ENCODE measurements at places on chromosomes 3 and 15. TPM values are rescaled to one million over a fixed set of nuclear protein-coding genes. Genes with fewer than 3 reads are reported as not detected.

DNA sequence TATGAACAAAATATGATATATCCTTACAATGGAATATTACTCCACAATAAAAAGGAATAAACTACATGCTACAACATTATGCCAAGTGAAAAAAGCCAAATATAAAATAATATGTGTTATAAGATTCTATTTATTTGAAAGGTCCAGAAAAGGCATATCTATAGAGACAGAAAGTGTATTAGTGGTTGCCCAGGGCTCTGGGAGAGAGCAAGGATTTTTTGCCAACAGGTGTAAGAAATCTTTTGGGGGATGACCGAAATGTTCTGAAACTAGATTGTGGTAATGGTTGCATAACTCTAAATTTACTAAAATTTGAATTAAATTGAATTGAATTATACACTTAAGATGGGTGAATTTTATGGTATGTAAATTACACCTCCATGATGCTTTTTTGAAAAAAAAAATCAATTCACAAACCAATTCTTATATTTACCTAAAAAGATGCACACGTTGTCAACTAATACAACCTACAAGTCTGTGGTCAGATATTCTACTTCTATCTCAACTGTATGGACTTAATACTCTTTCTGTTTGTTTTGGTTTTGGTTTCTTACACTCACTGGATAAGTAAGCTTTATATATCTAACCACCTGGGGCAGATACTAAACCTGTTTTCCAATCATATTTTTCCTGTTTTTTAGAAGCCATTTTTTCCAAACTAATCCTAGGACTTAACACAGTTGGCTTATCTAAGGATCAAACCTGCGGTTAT, 75.8 kb downstream of the FBN1 start:
- no peak overlapping the region for H3K27ac ChIP-seq
- no peak for DNase-seq
- no peaks in the 10 kb centered on the region for H3K36me3 ChIP-seq
- H3K27me3 ChIP-seq: no peaks in the 10 kb centered on the region
- H3K4me1 ChIP-seq: no peaks in the 10 kb centered on the region

DNA sequence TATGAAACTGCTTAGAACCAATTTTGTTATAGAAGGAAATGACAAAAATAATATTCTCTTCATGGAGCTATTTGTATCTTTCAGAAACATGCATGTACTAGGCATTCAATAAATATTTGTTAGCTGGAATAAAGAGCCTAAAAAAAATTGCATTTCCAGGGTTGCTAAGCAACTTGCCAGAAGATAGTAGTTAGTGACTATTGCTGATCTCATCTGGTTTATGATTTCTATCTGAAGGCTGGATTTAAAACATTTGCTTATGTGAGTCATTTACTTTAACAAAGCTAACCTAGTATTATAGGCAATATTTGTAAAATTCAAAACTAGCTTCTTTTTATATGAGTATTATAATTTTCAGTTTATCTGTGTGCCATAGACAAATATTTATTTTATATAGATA, 78.3 kb downstream of the NAALADL2 start:
- H3K27me3 ChIP-seq: no peaks in the 10 kb centered on the region
- DNase-seq: no peak
- H3K27ac ChIP-seq: no peak overlapping the region
- H3K36me3 ChIP-seq: no peaks in the 10 kb centered on the region

- no peak overlapping the region for H3K27ac ChIP-seq
- no peaks in the 10 kb centered on the region for H3K36me3 ChIP-seq
- no peak for DNase-seq
- H3K4me3 ChIP-seq: no peak overlapping the region
Measured at GRCh38 chr3:23650371-23651140, 155.2 kb upstream of the UBE2E1 start.

DNA sequence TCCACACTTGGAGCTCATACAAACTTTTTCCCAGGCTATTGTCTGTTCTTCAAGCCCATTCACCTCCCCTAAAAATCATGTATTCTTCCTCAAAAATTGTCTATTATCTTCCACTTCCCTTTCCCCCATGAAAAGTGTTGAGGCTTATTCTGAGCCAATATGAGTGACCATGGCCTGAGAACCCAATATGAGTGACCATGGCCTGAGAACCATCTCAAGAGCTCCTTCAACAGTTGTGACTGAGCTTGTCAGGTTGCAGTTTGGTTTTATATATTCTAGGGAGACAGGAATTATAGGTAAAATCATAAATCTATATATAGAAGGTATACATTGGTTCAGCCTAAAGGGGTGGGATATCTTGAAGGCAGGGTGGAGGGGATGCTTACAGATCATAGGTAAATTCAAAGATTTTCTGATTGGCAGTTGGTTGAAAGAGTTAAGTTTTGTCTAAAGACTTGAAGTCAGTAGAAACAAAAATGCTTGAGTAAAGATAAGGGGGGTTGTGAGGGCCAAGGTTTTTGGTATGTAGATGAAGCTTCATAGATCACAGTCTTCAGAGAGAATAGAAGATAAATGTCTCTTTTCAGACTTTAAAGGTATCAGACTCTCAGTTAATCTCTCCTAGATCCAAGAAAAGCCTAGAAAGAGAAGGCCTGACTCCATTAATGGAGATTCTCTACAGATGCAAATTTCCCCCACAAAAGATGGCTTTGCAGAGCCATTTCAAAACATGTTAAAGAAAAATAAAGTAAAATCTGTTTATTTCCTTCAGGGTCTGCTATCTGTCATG, 95.8 kb downstream of the TGFBR2 start:
- no peak overlapping the region for H3K27ac ChIP-seq
- H3K4me3 ChIP-seq: no peak overlapping the region
- H3K4me1 ChIP-seq: no peaks in the 10 kb centered on the region

- H3K4me1 ChIP-seq: no peaks in the 10 kb centered on the region
- H3K4me3 ChIP-seq: no peak overlapping the region
- H3K36me3 ChIP-seq: no peaks in the 10 kb centered on the region
Measured at GRCh38 chr3:9008550-9009255, 45.4 kb upstream of the RAD18 start.

GRCh38 chr3:67605377-67605776, 49.0 kb downstream of the SUCLG2 start:
- H3K36me3 ChIP-seq: peaks cover 18% of the 10 kb centered on the region
- peaks cover 46% of the 10 kb centered on the region for H3K4me1 ChIP-seq
- H3K4me3 ChIP-seq: no peak overlapping the region
- no peaks in the 10 kb centered on the region for H3K27me3 ChIP-seq
- H3K27ac ChIP-seq: no peak overlapping the region

DNA sequence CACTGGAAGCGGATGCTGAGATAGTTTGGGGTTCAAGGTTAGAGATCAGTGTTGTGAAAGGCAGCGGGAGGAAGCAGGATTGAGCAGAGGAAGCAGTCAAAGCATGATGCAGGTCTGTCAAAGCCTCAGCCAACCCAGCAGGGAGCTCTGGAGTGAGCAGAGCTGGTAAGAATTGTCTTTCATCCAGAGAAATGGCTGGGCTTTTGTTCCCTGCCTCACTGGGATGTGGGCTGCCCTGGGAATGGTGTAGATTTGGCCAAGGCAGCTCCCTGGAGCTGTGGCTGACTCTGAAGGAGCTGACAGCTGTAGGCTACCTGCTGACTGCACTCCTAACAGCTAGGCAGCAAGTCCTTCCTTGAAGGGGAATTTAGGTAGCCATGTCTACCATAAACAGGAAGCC, 61.9 kb upstream of the STXBP5L start:
- H3K27ac ChIP-seq: no peak overlapping the region
- H3K4me1 ChIP-seq: no peaks in the 10 kb centered on the region
- H3K36me3 ChIP-seq: no peaks in the 10 kb centered on the region

DNA sequence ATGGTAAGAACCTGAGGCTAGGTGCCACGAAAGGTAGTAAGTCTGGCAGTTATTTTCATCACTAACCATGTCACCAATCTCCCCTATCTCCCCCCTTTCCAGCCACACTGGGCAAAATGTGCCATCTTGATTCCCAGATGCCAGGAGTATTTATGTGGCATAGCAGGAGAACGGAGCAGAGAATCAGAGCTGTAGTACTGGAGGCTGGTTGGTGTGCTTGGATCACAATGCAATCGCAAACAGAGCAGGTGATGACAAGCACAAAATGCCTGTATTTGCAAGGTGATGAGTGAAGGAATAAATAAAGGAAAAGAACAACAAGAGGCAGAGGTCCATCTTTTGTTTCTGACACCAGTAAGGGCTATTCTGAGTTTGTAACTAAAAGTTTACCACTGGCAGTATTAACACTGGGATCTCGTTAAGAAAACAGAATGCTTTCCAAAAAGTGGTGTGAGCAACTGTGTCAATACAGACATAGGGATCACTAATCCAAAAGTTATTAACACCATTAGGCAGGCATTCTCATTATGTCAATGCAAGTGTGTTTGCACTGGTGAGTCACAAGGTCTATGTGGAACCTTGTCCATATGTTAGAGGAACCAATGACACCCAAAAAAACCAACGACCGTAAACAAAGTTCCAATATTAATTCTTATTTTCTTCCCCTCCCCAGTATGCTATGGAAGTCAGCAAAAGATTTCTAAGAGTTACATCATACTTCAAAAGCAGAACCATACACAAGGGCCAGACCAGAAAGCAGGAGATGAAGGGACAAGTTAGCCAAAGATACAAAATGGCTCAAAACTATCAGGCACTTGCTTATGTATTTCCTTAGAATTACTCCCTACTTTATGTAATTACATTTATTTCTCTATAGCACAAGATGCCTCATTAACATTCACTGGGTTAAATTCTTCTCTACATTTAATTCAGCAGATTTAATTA, 556.6 kb downstream of the FOXP1 start:
- no peak for DNase-seq
- H3K27ac ChIP-seq: no peak overlapping the region

Gene PTPN9
- 22.0 TPM for total RNA-seq

Data from CD8-positive, alpha-beta memory T cell (primary cell).